ENCODE measurements at places on chromosomes 4 and X.

DNA sequence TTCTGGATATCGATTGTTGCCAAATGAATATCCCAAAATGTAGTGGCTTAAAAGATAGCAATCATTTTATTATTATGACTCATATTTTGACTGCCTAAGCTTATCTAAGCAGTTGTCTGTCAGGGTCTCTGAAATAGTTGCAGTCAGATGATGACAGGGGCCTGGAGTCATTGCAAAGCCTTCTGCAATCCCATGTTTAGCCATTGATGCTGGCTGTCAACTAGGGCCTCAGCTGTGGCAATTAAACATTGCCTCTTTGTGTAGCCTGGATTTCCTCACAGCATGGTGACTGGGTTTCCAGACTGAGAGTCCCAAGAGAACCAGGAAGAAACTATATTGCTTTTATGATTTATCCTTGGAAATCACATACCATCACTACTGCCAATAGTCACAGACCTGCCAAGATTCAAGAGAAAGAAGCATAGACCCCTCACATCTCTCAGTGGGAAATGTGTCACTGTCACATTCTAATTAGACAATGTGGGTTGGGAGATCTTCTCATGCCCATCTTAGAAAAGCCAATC lies 227.3 kb upstream of the NOCT start:
- no peak for DNase-seq

GRCh38 chr4:186481998-186482790 lies 73.2 kb downstream of the MTNR1A start:
- no peak for DNase-seq

- no peak for DNase-seq
Measured at GRCh38 chrX:132497432-132497831, 8.6 kb upstream of the MBNL3 start.

DNA sequence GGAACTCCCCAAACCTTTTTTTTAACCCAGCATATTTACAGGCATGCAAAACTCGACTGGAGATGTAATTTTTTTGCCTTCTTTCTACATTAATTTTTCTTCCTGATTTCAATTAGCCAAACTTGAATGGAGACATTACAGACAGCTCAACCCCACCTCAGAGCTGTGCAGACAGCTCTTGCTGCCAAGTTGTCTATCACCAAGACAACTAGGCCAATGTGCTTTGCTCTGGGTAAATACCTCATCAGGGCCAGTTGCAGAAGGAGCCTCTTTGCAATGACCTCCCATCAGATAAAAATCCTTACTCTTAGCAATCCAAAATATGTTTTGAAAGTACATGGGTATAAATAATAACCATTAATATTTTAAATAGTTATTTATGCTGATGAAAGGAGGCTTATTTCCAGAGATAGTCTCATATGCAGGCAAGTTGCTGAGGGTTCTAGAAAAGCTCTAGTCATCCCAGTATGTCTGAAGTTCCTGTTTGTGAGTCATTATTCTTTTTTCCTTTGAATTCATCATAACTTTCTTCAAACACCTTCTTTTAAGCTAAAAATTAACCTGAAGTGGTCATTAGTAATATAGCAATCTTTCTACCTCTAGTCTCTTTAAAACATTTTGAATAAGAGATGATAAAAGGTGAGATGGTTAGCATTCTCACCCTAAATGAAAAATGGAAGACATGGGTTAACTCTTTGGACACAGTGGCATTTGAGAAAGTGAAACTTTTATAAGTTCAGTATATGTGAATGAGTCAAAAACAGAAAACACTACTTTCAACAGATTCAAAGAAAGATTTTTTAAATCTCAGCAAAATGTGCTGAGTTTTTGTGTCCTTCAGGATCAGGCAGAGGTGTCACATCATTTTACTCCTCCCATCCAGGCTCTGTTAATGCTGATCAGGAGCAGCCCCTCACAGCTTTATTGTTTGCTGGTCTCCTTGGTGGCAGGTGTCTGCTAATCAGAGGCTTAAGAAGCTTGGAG lies 475.5 kb upstream of the FGF16 start:
- DNase-seq: no peak

GRCh38 chr4:140793291-140793690 lies 37.1 kb upstream of the TBC1D9 start:
- DNase-seq: no peak

Measured in SHP77 (cell line).